Posterior vena cava (tissue), 2 donors: ENCODE measurements at places on chromosomes 13 and 19.

DNA sequence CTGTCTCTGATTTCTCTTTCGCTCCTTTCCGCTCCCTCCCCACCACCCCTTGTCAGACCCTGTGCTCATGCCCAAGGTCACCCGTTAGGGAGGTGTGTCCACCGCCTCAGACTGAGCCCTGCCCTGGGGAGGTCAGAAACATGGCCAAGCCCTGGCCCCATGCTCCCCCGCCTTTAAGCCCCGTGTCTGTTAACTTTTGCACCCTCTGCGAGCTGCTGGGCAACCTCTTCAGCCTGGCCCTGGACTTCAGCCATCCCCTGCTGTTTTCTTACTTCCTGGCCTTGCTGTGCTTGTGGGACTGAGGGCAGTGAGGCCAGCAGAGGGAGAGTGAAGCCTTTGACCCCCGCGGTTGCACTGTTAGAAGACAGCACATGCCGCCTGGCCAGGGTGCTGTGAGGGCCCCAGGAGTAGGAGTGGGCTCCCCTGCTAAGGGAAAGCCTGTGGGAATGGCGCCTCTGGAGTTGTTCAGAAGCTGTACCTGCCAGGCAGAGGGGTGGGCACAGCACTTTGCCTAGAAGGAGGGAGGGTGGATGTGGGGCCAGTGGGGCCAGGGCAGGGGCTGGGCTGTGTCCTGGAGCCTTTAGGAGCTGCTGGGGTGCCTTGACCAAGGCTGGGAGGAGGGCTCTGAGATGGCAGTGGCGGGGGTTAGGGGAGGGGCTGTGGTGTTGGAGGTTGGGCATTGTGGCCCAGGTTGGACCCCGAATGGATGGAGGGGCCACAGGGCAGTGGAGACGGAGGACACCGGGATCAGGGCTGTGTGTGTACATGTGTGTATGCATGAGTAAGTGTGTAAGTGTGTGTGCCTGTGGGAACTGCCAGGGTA, 7.9 kb downstream of the UPF1 start:
- no peak for DNase-seq

DNA sequence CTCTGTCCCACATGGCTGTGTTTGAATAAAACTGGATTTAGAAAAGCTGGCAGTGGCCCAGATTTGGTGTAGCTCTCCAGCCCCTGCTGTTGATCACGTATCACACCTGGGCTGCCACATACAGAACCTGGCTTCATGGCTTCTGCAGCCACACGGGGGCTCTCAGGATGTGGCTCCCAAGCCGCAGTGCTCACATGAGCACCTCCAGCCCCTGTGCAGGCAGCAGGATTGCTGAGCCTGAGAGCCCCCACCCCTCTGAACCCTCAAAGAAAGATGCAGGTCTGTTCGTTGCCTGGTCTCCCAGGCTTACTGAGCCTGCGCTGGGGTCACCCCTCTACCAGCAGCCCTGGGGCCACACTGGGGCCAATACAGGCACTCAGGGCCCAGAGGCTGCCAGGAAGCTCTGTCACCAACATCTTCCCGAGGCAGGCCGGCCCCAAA, 2.7 kb downstream of the PLEKHF1 start:
- peak; percentile 73 for DNase-seq

DNA sequence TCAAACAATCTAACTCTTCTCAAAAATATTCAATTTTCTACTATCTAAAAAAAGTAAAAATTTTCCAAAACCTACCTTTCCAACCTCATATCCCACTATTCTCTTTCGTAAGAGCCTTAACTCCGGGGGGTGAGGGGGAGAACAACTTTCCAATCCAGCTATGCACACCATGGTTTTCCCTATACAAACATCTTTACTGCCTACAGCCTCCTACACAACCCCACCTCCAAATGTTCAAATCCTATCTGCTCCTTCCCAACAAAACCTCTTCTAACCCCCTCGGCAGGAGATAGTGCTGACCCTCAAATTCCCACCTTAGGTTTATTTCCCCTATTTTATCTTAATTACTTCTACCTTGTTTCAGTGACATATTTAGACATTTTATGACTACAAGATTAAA, 102.0 kb downstream of the DIAPH3 start:
- no peak for DNase-seq

- DNase-seq: peak; percentile 64
Measured at GRCh38 chr19:30066781-30067759, 125.0 kb downstream of the URI1 start.
